CD4-positive, alpha-beta T cell (primary cell): ENCODE measurements at places on chromosomes 3 and 15. TPM values are rescaled to one million over a fixed set of nuclear protein-coding genes. Genes with fewer than 3 reads are reported as not detected.

GRCh38 chr3:185623939-185624665, 38.0 kb downstream of the SENP2 start:
- DNase-seq = no peak
- H3K36me3 ChIP-seq = peaks cover 58% of the 10 kb centered on the region
- H3K27me3 ChIP-seq = no peaks in the 10 kb centered on the region
- no peak overlapping the region for H3K4me3 ChIP-seq

- no peak overlapping the region for H3K4me3 ChIP-seq
- H3K27ac ChIP-seq = no peak overlapping the region
- no peaks in the 10 kb centered on the region for H3K4me1 ChIP-seq
- DNase-seq = no peak
Measured at GRCh38 chr3:176046703-176047102, 1150.6 kb downstream of the TBL1XR1 start.

Gene POPDC2
- total RNA-seq = 3.5 TPM

GRCh38 chr15:74295800-74296199, 59.7 kb downstream of the CCDC33 start:
- no peak overlapping the region for H3K4me3 ChIP-seq
- no peaks in the 10 kb centered on the region for H3K36me3 ChIP-seq
- H3K27ac ChIP-seq = no peak overlapping the region
- DNase-seq = no peak

GRCh38 chr3:179196098-179196497, 47.9 kb downstream of the PIK3CA start:
- peaks cover 12% of the 10 kb centered on the region for H3K36me3 ChIP-seq
- peak; percentile 9 for DNase-seq
- H3K27me3 ChIP-seq = no peaks in the 10 kb centered on the region

Gene FBXW12
- total RNA-seq = not detected

Gene EBLN2
- total RNA-seq = 14.8 TPM
